ENCODE measurements at places on chromosomes 13 and 19.

DNA sequence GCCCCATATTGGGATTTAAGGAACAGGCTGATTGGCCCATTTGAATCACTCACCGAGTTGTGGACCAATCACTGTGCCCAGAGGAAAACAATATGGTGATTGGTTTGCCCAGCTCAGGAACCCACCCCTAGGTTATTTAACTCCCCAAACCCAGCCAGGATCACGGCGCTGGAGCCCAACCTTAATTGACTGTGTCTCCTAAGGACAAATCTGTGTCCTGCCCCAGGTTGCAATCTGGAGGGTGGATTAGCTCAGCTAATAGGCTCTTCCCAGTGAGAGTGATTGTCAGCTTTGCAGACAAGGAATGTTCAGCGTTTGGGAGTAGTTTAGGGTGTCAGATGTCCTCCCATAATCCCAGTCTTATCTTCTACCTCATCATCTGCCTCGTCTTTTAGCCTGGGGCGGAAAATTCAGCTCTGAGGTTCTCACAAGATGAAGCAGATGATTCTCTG is 3.5 kb upstream of the ZNF358 start:
- peak; percentile 35 for DNase-seq

DNA sequence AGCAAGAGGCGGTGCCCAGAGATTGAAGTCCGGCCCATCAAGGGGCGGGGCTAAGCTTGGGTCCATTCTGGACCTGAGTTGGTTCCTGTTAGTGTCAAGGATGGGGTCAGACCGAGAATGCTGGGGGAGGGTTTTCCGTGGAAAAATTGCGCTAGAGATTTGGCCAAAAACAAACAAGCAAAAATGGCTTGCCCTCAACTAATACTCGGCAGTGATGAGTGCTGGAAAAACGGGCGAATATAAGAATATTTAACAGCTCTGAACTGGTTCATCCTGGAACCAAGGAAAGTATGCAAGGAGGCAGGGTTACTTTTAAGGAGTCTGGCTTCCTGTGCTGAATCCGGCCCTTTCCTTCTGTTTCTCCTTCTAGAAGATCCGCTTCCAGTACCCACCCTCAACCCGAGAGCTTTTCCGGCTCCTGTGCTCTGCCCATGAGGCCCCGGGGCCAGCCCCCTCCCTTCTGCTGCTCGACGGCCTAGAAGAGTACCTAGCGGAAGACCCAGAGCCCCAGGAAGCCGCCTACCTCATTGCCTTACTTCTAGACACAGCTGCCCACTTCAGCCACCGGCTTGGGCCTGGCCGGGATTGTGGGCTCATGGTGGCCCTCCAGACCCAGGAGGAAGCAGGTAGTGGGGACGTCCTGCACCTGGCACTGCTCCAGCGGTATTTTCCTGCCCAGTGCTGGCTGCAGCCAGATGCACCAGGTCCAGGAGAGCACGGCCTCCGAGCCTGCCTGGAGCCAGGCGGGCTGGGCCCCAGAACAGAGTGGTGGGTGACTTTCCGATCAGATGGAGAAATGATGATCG is 880 bp downstream of the SWSAP1 start:
- no peak for DNase-seq

- no peak for DNase-seq
Measured at GRCh38 chr19:5030136-5030820, 61.4 kb downstream of the KDM4B start.

- no peak for DNase-seq
Measured at GRCh38 chr19:44725251-44725650, 23.3 kb upstream of the BCL3 start.

- no peak for DNase-seq
Measured at GRCh38 chr13:46058268-46058667, 5.7 kb upstream of the ZC3H13 start.

GRCh38 chr13:21020581-21020980 is 40.8 kb downstream of the LATS2 start:
- no peak for DNase-seq

GRCh38 chr19:11821474-11822109 is 7.5 kb downstream of the ZNF440 start:
- DNase-seq, result no peak

GRCh38 chr19:19687090-19687489 is 18.5 kb downstream of the ZNF101 start:
- DNase-seq, result peak; percentile 36

DNA sequence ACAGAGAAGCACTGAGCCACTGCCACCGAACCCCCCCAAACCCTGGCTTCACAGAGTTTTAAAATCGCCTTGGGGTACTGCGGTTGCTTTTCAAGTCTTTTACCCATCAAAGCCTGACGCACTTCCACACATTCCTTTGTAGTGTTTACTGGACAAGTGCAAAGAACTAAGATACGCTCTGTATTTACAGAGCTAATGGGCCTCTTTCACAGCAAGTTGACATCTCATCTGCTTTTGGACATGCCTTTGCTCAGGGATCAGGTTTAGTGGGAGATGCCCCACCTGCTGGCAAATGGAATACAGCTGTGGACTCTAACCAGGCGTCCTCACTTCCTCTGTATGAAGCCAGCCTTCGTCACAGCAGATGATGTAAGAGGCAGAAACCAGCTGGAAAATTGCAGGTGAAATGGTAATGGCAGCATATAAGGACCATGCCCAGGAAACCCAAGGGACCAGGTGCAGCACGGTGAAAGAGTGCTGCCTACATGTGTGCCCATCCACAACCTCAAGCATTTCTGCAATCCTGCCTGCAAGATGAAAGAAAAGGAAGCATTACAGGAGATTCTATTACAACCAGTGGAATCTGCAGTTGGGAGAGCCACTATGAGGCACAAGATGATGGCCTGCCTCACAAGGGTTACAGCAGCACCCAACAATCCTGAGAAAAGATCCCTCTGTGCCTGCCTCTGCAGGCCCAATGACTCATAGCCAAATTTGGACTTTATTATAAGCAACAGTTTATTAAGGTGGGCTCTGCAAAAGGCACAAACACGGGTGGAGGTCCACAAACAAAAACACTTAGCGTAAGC is 34.7 kb downstream of the BRD4 start:
- DNase-seq, result no peak

GRCh38 chr13:112747256-112747655 is 57.4 kb downstream of the ATP11A start:
- DNase-seq, result no peak

DNA sequence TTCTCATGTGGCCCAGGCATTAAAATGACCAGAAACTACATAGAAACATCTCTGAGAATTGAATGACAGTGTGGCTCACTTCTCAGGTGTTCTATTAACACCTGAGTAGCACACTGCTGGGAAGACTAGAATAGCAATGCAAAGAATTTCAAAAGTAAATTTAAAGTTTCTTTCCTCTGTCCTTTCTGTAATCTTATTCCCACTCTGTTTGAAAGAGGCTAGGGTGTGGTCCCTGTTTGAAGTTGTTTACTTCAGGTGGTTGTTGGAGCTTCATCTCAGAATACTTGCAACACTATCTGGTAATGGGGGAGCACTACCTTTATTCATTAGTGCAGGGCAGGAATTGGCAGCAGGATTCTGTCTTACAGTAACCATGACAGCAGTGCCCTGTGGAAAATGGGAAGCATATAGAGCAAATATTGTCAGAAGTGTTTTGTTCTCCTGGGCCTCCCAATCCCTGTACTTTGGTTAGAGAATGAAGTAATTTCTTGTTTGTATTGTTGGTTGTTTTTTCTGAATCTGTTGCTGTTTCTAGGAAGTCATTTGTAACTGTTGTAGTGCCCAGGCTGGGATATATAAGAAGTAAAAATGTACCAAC is 1210.2 kb upstream of the ATXN8OS start:
- DNase-seq, result no peak

DNA sequence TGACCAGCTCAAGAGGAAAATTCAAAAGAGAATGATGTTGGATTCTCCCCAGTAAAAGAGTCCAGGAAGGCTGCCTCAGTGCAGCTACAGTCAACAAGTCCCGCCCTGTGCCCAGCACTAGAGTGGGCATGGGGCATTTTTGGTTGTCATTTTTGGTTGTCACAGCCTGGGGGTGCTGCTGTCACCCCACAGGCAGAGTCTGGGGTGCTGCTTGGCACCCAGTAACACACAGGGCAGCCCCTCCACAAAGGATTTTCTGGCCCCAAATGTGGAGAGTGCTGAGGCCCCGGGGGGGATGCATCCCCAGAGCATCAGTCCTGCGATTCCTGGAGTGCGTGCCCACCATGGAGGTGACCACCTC is 28.2 kb upstream of the TMEM255B start:
- DNase-seq, result no peak
